ENCODE measurements at places on chromosomes 7 and 10. TPM values are rescaled to one million over a fixed set of nuclear protein-coding genes. Genes with fewer than 3 reads are reported as not detected.

DNA sequence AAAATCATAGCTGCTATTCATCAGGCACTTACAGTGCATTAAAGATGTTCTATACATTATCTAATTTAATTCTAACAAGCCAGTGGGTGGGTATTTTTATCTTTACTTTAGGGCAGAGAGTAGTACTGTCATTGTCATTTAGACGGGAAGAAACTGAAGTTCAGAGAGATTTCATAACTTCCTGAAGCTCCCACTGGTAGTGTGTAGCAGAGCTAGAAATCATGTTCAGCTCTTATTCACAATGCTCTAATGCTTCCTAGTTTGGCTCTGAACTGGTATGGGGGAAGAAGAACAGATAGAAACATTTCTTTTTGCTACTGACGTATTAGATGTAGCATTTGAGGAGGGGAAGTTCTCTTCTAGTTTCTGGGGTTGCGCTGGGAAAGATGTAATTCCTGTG lies 116.7 kb downstream of the CYP26A1 start:
- DNase-seq, result no peak

The MMS19 gene
- 90.2 TPM for total RNA-seq

The RSPH10B gene
- total RNA-seq, result not detected

The SEMA3C gene
- 127 TPM for total RNA-seq
